Activated CD8-positive, alpha-beta T cell treated with anti-CD3 and anti-CD28 coated beads, Interleukin-2, amount 10 ng/mL, durations not matched to agents 7 days and 5 days (primary cell): ENCODE measurements at places on chromosomes 11 and 22.
A peak's percentile ranks its signal among the peaks of the same experiment; 100 is the strongest.

DNA sequence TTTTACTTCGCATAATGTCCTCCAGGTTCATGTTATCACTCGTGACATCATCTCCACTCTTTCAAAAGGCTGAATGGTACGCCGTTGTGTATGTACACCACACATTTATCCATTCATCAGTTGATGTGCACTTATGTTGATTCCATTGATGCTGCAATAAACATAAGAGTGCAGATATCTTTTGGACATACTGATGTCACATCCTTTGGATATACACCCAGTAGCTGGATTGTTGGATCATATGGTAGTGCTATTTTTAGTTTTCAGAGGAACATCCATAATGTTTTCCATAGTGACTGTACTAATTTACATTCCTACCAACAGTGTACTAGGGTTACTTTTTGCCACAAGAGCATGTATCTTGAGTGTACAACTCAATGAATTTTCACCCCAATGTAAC, 25.0 kb upstream of the NELL1 start:
- DNase-seq, result no peak
- H3K4me3 ChIP-seq, result no peak overlapping the region
- no peaks in the 10 kb centered on the region for H3K36me3 ChIP-seq
- H3K27ac ChIP-seq, result no peak overlapping the region

GRCh38 chr22:49517667-49518185, 309.9 kb downstream of the BRD1 start:
- H3K4me1 ChIP-seq, result peaks cover 3% of the 10 kb centered on the region
- H3K36me3 ChIP-seq, result peaks cover 7% of the 10 kb centered on the region
- no peak overlapping the region for H3K4me3 ChIP-seq
- H3K27me3 ChIP-seq, result peaks cover 3% of the 10 kb centered on the region
- no peak overlapping the region for H3K27ac ChIP-seq

DNA sequence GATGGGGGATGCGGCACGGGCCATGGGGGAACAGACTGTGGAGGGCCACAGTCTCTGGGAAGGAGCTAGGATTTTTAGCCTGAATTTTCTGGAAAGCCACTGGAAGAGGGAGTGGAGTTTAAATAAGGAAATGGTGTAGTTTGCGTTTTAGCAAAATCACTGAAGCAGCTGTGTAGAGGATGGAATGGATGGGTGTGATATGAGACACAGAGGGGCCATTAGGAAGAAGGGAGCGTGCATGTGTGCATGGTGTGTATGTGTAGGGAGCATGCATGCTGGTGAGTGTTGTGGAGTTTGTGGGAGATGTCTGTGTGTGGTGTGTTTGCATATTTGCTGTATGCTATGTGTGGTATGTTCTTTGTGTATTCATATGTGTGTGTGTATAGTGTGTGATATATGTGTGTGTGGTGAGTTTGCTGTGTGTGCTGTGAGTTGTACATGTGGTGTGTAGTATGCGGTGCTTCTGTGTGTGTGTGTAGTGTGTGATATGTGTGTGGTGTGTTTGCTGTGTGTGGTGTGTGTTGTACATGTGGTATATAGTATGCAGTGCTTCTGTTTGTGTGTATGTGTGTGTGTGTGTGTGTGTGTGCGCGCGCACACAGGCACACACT, 67.6 kb downstream of the FBXO7 start:
- no peaks in the 10 kb centered on the region for H3K4me1 ChIP-seq
- no peak for DNase-seq
- H3K36me3 ChIP-seq, result no peaks in the 10 kb centered on the region

GRCh38 chr11:2518983-2519340, 74.2 kb downstream of the KCNQ1 start:
- DNase-seq, result no peak
- no peaks in the 10 kb centered on the region for H3K27me3 ChIP-seq
- H3K4me1 ChIP-seq, result no peaks in the 10 kb centered on the region

- DNase-seq, result no peak
- H3K27ac ChIP-seq, result no peak overlapping the region
- peaks cover 3% of the 10 kb centered on the region for H3K36me3 ChIP-seq
- H3K4me1 ChIP-seq, result peaks cover 43% of the 10 kb centered on the region
- H3K4me3 ChIP-seq, result no peak overlapping the region
- peaks cover 7% of the 10 kb centered on the region for H3K27me3 ChIP-seq
Observed at GRCh38 chr11:60910281-60910687, 3.7 kb upstream of the TMEM109 start.

DNA sequence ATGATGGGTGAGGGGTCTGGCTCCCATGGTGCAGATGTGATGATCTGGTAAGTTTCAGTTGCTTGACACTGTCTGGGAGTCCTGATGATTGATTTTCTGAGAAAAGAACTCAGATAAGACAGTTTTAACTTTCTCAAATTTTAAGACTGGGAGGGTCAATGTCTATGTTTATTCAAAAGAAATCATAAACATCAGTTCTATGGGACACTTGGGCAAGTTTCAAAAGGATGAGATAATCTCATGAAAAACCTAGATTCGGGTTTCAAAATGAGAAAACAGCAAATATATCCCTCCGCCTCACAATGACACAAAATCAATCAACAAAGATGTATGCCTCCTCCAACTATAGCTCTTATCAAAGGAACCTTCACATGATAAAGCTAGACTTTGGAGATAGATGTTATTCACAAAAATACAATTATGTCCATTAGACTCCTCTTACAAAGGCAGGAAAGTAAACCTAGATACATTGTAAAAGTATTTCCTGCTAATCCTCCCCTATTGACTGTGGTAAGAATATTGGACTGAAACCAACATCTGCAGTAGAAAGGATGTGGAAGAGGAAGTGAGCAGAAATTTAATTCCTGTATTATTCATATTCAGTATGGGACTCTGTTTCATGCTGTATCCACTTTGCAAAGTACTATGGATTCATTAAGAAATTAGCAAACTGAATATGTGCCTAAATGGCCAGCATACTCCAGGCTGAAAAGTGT, 21.6 kb downstream of the SVIP start:
- DNase-seq, result no peak
- H3K4me3 ChIP-seq, result no peak overlapping the region
- no peaks in the 10 kb centered on the region for H3K27me3 ChIP-seq
- H3K4me1 ChIP-seq, result peaks cover 4% of the 10 kb centered on the region

- H3K4me3 ChIP-seq, result no peak overlapping the region
- DNase-seq, result peak; percentile 47
- H3K27ac ChIP-seq, result no peak overlapping the region
- no peaks in the 10 kb centered on the region for H3K36me3 ChIP-seq
Observed at GRCh38 chr11:46247659-46248058, 29.8 kb upstream of the CREB3L1 start.
